ENCODE measurements at places on chromosomes 16 and 17. TPM values are rescaled to one million over a fixed set of nuclear protein-coding genes. Genes with fewer than 3 reads are reported as not detected.

DNA sequence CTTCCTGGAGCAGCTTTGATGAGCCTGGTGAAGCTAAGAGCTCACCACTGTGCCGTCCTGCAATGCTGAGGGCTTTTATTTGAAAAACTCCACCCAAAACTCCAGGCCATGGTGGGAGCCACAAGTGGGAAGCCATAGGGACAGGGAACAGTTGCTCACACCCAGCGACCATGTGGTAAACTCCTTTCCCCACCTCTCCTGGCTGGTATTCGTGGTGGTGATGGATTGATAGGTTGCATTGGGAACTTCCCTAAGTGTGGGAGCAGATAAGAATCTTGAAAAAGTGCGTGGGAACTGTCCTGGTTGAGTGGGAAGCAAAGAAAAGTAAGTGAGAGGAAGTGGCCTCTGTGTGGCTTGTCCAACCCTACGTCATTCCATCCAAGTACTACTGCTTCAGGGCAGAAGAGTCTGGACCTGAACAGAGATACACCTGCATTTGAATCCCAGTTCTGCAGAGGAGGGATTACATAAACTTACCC lies at the start of gene CCL1:
Gene CCL1 (minus strand): TSS at position 51 of the 479 bp plus-strand sequence. CDS start 72 bp downstream, outside the sequence.
- no peak within 1 kb of the TSS for H3K4me3 ChIP-seq
- H3K36me3 ChIP-seq: no peaks in the 10 kb centered on the region
- H3K27me3 ChIP-seq: no peaks in the 10 kb centered on the region
- H3K27ac ChIP-seq: no peak within 1 kb of the TSS
- no peak for DNase-seq

- no peaks in the 10 kb centered on the region for H3K36me3 ChIP-seq
- no peaks in the 10 kb centered on the region for H3K4me1 ChIP-seq
- H3K27me3 ChIP-seq: peaks cover 2% of the 10 kb centered on the region
- no peak overlapping the region for H3K27ac ChIP-seq
- DNase-seq: no peak
Measured at GRCh38 chr16:86798247-86799041, 220.1 kb downstream of the FOXL1 start.

LIG3 gene
- 89.3 TPM for total RNA-seq

GP1BA gene
- not detected for total RNA-seq

NTN3 gene
- 0.52 TPM for total RNA-seq

DNA sequence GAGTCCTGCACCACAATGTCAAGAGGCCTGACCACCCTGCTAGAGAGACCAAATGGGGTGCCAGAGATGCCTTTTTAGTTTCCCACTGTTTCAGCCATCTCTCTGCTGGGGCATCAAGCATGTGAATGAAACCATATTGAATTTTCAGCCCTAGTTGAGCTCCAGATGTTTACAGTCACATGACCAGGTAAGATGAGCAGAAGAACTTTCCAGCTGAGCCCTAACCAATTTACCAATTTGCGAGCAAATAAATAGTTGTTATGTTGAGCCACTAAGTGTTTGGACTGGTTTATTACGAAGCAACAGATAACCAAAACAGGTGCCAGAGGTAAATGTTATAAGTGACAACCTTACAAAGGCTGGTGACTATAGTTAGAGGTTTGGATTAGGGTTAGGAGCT lies 209.1 kb upstream of the CCL2 start:
- no peaks in the 10 kb centered on the region for H3K4me1 ChIP-seq
- H3K36me3 ChIP-seq: no peaks in the 10 kb centered on the region
- no peak for DNase-seq
- H3K4me3 ChIP-seq: no peak overlapping the region
- H3K27me3 ChIP-seq: no peaks in the 10 kb centered on the region
- no peak overlapping the region for H3K27ac ChIP-seq

STXBP4 gene
- total RNA-seq: 18.2 TPM

DNA sequence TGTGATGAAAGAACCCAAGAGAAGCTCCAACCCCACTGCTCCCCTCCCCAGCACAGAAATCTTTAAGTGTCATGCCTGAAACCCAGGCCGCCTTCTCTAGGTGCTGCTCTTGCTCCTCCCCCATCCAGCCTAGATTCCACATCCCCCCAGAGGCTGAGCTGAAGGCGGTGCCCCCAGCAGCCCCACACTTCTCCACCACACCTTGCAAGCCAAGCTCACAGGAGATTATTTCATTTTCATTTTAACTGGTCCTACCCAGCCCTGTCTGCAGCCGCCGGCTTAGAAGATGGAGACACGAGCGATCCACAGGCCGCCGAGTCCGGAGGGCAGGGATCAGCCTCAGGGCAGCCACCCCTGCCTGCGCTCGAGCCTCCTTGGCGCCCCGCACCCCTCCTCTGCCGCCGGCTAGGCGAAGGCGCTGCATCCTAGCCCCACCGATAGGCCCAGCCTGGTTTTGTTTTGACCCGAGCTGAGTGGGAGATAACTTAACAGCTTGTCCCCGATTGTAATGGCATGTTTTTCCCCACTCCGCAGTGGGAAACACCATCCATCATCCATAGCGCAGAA lies 125.3 kb downstream of the RBFOX3 start:
- H3K27ac ChIP-seq: no peak overlapping the region
- no peak for DNase-seq
- H3K4me1 ChIP-seq: no peaks in the 10 kb centered on the region
- no peak overlapping the region for H3K4me3 ChIP-seq

MPP3 gene
- 5.5 TPM for total RNA-seq

HID1 gene
- total RNA-seq: 15.1 TPM

DNA sequence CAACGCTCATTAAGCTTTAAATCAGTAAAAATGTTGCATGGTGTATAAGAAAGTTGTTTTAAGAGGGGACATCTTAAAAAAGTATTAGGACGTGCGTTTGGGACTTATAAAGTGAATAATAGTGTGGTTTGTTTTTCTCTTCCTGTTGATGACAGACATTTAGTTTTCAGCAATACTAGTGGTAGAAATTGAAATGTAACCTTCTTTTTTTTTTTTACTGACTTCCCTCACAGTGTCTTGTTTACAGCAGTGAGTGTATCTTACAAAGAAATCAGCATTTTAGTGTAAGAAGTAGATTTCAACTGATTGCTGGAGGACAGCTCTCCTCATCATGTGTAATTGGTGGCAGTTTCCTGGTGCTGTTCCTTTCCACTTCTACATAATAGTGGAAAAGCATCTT lies 39.6 kb downstream of the CYLD start:
- no peak overlapping the region for H3K27ac ChIP-seq
- H3K4me1 ChIP-seq: no peaks in the 10 kb centered on the region
- DNase-seq: no peak
- no peak overlapping the region for H3K4me3 ChIP-seq
- H3K27me3 ChIP-seq: no peaks in the 10 kb centered on the region

FHOD1 gene
- total RNA-seq: 60.7 TPM

GRCh38 chr16:10617662-10618420 lies 37.4 kb upstream of the EMP2 start:
- H3K4me1 ChIP-seq: peaks cover 42% of the 10 kb centered on the region
- peaks cover 6% of the 10 kb centered on the region for H3K27me3 ChIP-seq
- H3K36me3 ChIP-seq: no peaks in the 10 kb centered on the region

GRCh38 chr17:35051579-35052240 lies 11.8 kb downstream of the RFFL start:
- no peaks in the 10 kb centered on the region for H3K4me1 ChIP-seq
- no peak overlapping the region for H3K4me3 ChIP-seq
- H3K27ac ChIP-seq: no peak overlapping the region
- no peaks in the 10 kb centered on the region for H3K27me3 ChIP-seq
